ENCODE measurements at places on chromosomes 13 and 19.

GRCh38 chr13:64397701-64398100 is 2832.4 kb downstream of the PCDH9 start:
- no peak for DNase-seq

GRCh38 chr13:41137241-41137640 is 4.6 kb upstream of the KBTBD6 start:
- DNase-seq, result no peak

- DNase-seq, result no peak
Measured at GRCh38 chr13:87954091-87954490, 282.9 kb downstream of the SLITRK5 start.

DNA sequence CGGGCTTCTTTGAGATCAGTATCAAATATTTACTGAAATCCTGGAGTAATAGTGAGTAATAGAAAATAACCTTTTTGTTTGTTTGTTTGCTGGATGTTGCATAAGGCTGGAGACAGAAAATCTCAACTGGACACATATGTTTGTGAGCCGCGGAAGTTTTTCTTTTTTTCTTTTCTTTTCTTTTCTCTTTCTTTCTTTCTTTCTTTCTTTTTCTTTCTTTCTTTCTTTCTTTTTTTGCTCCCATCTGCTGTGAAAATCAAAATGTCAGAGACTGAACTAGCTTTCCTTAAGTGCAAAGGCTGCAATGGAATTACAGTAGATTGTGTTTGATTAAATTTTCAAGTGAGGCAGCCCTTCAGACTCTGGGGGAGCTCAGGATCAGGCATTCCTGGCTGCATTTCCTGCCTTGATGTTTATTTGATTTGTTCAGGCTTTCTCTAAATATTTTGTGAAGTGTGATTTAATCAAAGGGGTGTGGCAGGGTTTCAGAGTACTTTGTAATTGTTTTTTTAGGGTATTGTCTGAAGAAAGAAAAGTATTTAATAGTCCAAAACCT is 319 bp downstream of the FRY start:
- no peak for DNase-seq

DNA sequence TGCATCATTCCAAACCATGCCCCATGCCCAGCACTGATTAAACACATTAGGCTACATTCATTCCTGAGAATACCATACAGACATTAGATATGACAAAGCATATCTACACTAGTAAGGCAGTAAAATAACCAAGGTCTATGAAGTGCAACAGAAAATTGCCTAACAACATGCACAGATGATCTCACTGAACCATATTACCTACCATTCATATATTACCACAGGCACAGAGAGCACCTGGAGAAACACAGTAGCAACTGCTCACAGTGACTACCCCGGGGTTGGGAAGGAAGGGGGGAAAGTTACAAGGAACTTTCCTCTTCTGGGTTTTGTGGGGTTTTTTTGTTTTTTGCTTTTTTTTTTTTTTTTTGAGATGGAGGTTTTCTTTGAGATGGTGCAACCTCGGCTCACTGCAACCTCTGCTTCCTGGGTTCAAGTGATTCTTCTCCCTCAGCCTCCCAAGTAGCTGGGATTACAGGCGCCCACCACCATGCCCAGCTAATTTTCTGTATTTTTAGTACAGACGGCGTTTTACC is 669.6 kb downstream of the UQCRFS1 start:
- no peak for DNase-seq

GRCh38 chr13:32453981-32454380 is 26.1 kb upstream of the N4BP2L1 start:
- DNase-seq, result no peak

GRCh38 chr19:50365434-50366306 is at the start of gene NAPSA:
NAPSA (minus strand) TSS chr19:50365639; CDS start chr19:50365621, 18 bp downstream.
- DNase-seq, result no peak

- DNase-seq, result no peak
Measured at GRCh38 chr19:32540621-32541020, 40.4 kb upstream of the PDCD5 start.

- no peak for DNase-seq
Measured at GRCh38 chr13:36778083-36778671, 40.8 kb upstream of the RFXAP start.

DNA sequence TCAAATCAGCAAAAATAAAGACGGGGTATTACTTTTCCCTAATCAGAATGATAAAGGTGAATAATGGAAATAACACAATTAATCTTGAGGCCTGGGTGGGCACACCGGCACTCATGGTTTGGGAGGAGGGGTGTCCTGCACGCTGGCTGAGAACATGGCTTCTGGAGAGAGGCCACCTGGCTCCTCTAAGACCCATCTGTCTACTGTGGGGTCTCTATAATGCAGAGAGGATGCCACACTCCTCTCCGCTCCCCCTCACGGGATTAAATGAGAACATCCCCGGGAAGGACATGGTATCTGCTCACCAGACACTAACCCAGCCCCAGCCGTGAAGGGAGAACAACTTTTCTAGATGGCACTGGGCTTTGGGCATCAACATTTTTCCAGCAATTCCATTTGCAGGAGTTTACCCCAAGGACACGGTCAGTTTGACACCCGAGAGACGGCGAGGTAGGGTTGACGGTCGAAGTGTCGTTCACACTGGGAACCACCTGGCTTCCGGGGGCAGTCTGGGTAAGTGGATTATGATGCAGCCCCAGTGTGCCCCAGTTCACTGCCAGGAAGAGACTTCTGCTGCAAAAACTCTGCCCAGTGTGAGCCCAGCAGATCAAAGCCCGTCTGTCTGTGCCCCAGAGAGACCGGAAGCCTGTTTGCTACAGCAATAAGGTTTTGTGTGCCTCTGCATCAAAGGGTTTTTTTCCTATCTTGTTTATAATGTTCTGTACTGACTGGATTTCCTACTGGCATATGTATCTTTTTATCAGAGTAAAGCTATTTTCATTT is 56.6 kb downstream of the CEBPG start:
- DNase-seq, result no peak

DNA sequence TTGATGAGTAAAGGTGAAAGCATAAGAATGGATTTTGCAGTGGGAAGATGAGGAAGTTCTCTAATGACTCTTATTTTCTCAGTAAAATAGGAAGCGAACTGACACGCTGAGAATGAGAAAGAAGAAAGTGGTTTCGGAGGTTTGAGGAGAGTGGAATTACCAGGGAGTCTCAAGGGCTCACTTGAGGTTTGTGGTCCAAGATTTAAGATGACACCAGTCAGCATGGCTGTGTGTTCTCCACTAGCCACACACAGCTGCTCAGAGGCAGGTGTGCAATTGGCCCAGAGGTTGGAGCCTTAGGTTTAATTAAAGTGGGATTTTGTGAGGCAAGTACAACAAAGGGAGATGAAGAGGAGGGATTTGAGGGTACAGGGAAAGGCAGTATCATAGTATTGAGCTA is 99.6 kb upstream of the NBEA start:
- DNase-seq, result no peak

- no peak for DNase-seq
Measured at GRCh38 chr13:44646044-44646443, 69.9 kb upstream of the TSC22D1 start.

DNA sequence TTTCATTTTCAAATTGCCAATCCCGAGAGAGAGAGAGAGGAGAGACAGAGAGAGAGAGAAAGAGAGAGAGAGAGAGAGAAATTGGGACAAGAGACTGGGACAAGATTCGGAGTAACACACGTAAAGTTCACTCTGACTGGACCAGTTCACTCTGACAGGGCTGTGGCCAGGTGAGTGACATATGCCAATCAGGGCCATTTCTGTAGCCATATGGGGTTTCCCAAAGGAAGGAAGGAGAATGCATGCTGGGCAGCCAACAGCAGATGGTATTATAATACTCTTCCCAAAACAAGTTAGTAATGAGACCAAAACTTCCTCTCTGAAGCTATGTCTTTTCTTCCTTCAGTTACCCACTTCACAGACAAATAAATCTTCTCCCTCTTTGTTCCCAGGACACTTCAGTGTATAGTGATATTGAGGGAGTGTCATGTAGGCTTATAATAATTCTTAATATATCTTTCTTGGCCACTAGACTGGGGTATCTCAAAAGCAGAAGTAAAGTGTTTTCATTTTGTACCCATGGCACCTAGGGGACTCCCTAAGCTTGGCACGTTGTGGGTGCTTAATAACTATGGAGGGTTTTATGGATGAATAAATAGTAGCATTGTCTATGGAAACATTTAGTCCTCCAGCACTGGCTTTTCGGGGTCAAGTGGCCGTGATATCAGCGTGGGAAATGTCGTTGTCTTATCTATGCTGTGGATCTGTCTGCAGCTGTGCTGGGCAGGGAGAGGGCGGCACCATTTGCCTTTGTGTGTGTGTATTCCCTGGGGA is 51.6 kb downstream of the SERP2 start:
- no peak for DNase-seq

- DNase-seq, result no peak
Measured at GRCh38 chr13:26007261-26008125, 44.3 kb downstream of the SHISA2 start.

GRCh38 chr13:110531671-110532083 is 29.8 kb downstream of the RAB20 start:
- no peak for DNase-seq

DNA sequence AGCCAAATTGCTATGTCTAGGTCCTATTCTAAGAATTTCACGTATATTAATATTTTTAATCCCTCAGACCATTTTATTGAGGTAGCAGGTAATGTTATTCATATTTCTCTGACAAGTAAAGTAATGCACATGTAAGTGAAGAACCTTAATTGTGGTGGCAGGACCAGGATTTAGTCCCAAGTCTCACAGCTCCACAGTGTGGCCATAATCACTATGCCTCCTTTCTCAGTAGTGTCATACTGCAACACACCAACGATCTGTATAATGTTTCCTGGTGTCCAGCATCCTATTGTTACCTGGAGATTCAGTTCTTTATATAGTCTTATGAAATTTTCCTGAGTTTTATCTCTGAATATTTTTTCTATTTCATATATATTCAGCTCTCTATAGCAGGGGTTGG is 340.3 kb downstream of the OLFM4 start:
- DNase-seq, result no peak

DNA sequence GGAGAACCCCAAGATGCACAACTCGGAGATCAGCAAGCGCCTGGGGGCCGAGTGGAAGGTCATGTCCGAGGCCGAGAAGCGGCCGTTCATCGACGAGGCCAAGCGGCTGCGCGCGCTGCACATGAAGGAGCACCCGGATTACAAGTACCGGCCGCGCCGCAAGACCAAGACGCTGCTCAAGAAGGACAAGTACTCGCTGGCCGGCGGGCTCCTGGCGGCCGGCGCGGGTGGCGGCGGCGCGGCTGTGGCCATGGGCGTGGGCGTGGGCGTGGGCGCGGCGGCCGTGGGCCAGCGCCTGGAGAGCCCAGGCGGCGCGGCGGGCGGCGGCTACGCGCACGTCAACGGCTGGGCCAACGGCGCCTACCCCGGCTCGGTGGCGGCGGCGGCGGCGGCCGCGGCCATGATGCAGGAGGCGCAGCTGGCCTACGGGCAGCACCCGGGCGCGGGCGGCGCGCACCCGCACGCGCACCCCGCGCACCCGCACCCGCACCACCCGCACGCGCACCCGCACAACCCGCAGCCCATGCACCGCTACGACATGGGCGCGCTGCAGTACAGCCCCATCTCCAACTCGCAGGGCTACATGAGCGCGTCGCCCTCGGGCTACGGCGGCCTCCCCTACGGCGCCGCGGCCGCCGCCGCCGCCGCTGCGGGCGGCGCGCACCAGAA is 1.1 kb downstream of the SOX1 start:
- DNase-seq, result no peak

DNA sequence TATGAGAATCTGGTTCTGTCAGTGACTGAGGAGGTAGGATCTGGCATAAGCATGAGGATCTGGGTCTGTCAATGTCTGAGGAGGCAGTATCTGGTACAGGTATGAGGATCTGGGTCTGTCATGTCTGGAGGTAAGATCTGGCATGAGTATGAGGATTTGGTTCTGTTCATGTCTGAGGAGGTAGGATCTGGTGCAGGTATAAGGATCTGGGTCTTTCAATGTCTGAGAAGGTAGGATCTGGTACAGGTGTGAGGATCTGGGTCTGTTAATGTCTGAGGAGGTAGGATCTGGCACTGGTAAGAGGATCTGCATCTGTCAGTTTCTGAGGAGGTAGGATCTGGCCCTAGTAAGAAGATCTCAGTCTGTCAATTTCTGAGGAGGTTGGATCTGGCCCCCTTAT is 12.4 kb upstream of the PDCD2L start:
- DNase-seq, result no peak

GRCh38 chr19:27672309-27673047 is 1540.5 kb downstream of the UQCRFS1 start:
- DNase-seq, result no peak

- DNase-seq, result peak; percentile 26
Measured at GRCh38 chr13:100234524-100235136, 145.7 kb downstream of the PCCA start.

DNA sequence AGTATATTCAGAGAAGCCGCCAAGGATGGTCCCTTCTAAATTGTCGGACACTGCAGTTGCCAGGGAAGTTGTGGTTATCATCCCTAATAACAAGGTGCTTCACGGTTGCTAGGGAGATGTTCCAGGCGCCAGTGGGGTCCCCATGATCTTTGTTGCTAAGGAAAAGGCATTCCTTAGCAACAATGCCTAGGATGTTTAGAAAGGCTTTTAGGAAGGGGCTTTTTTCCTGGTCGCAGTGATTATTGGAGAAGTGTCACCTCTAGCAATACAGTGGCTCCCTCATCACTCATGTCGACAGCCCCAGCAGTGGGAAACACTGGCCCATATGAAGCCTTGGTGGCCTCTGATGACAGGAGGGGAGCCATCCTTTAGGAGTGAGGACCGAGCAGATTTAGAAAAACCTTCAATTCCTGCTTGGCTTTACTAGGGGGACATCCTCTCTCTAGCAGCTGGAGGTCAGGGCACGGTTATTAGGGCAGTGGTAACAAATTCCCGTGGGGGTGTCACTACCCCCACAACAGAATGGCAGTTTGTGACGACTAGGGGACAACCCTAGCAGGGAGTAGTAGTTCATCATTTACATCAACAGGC is 6.4 kb upstream of the TMC4 start:
- no peak for DNase-seq

GRCh38 chr19:41420101-41420880 is 6.9 kb downstream of the B3GNT8 start:
- peak; percentile 87 for DNase-seq

DNA sequence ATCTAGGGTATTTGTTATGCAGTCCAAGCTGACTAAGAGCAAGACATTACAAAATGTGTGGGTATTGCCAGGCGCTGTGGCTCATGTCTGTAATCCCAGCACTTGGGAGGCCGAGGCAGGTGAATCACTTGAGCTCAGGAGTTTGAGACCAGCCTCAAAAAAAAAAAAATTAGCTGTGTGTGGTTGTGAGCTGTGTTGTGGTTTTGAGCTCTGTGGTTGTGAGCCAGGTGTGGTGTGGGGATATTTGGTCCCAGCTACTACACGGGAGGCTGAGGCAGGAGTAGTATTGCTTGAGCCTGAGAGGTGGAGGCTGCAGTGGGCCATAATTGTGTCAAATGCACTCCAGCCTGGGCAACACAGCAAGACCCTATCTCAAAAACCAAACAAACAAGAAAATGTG is 5.6 kb upstream of the KEAP1 start:
- DNase-seq, result no peak

- no peak for DNase-seq
Measured at GRCh38 chr19:13091400-13092157, 11.1 kb downstream of the LYL1 start.

DNA sequence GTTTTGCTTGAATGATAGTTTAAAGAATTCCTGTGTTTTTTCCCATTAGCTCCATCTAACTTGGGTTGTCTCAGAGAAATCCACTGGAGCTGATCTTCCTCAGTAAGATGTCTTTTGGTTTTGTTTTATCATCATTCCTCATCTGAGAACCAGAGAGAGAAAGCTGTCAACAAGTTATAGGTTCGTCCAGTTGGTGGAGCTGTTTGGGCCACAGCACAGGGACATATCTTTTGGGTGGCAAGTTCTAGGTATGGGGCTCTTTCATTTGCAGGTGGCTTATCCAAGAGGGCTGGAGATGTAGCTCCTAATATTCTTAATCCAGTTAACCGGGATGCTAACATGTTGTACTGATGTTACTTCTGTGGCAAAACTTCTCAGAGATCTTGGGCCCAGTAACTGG is 174.2 kb downstream of the KCNRG start:
- peak; percentile 27 for DNase-seq

Measured in AML-193 (cell line).